ENCODE measurements at places on chromosomes 5 and 9.

- no peak for DNase-seq
Observed at GRCh38 chr5:64666078-64666477, 24.2 kb upstream of the SHISAL2B start.

- DNase-seq = no peak
Observed at GRCh38 chr5:11324521-11325289, 563.7 kb upstream of the DAP start.

GRCh38 chr9:38015266-38015665 is 53.8 kb downstream of the SHB start:
- DNase-seq = no peak

DNA sequence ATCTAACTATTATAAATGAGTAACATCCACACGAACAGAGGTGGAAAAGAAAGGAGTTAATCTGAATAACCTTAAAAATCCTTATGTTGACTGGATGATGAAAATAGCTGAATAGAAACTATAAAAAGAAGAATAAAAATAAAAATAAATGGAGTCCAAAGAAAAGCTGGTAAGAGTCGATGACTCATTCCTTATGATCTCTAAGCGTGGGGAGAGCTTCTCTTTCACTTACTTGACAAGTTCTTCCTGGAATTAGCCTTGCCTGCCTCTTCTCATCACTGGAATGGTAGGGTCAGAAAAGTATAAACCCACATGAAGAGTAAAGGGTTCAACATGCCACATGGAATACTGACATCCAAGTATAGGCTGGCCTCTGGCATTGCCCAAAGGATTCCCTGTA is 477.0 kb upstream of the RGMB start:
- no peak for DNase-seq

DNA sequence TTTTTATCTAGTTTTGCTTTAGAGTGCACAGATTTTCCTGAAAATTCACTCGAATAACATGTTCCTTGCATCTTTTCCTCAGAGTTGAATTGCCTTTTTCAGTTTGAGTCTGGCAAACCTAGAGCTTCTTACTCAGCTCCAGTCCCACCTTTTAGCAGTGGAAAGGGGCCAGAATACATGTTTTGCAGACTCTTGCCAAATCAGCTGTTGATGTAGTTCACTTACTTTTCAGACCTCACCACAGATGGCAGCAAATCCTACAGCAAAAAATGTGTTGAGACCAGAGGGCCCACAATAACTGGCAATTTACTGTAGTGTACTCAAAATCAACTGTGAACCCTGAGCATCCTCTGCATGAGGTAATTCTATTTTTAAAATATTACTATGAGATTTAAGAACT is 545.2 kb upstream of the ACO1 start:
- no peak for DNase-seq

DNA sequence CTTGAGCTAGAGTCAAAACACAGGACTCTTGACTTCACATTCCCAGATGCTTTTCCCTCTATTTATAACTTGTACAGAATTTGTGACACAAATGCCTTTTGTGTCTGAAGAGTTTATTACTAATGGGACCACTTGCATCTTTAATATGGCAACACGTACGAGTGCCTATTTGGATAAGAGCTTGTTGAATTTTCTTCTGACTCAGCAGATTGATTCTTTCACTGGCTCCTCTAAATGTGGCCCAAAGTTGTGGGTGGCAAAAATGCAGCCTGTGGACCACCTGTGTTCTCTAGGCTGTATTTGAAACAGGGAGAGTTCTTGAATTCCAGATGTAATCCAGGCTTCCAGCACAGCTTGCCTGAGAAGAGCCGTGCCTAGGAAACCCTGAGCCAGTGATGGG is 34.1 kb upstream of the ERCC6L2 start:
- DNase-seq = no peak

DNA sequence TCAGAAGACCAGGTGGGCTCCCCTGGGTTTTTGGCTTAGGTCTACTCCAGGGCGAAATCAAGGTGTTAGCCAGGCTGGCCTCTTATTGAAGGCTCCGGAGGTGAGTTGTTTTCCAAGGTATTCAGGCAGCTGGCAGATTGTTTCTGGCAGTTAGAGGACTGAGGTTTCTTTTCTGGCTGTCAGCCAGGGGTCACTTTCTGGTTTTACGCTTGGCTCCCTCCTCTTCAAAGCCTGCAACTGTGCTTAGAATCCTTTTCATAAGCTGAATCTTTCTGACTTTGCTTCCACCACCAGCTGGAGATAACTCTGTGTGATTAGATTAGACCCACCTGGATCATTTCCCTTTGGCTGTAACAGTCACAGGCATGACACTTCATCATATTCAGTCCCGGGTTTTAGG is 24.6 kb downstream of the RFK start:
- DNase-seq = peak; percentile 90

DNA sequence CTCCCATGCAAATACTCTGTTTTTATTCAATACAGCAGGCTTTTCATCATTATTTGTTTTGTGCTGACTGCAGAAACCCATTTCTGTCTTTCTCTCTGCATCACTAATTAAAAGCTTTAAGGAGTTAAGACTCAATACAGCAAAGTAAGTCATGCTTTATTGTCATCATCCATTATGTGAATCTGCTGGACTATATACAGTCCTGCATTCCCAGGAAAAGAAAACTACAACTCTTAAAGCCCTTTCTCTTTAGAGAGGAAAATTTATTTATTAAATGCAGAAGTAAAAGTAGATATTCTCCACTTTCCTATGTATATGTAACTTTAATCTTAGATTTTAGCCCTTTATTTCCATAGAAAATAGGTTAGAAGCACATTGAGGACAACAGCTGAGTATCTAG is 706.6 kb upstream of the RGMB start:
- no peak for DNase-seq

- no peak for DNase-seq
Observed at GRCh38 chr9:76655121-76655541, 109.1 kb upstream of the PCA3 start.

GRCh38 chr5:171520300-171521174 is 101.1 kb downstream of the FGF18 start:
- DNase-seq = no peak

DNA sequence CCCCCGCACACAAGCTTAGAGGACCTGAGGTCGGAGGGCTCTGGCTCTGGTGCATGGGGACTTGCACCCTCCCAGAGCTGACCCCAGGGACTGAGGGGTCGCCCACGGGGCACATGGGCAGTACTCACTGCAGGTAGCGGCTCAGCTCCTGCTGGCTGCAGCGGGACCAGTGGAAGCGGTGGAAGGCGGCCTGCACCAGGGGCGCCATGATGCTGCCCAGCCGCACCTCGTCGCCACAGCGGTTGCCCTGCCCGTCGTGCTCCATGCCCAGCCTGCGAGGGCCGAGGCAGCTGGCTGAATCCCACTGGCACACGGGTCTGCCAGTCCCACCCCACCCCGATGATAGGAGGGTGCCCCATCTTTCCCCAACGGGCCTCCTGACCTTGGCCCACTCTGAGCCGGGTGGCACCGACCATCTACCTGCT is 93.8 kb downstream of the ZNF354C start:
- no peak for DNase-seq

DNA sequence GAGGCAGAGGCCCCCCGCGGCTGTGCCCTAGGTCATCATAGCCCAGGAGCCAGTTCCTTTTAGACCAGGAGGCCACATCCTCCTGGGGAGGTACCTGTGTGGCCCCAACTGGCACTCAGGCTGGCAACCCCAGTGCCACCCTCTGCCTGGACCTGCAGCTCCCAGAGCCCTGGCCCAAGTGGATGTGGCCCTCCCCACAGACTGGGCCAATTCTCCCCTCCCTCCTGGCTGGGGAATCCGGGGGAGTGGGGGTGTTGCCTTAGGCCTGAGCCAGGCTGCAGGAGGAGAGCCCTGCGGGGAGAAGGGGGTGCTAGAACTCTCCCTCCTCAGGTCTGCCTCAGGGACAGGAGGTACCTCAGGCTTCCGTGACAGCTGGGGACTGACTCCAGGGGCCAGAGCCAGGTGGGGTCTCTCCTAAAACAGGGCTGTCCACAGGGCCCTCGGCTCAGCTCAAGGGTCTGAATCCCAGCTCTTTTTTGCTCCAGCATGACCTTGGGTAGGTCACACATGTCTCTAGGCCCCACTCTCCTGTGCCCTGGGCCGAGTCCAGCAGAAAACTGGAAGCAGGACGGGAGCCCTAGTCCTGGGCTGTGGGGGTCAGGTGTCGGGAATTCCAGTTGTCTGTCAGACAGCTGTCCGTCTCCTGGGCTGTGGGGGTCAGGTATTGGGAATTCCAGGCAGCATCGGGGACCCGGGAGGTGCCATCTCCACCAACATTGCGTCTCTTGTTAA is 9.6 kb downstream of the DNLZ start:
- no peak for DNase-seq

DNA sequence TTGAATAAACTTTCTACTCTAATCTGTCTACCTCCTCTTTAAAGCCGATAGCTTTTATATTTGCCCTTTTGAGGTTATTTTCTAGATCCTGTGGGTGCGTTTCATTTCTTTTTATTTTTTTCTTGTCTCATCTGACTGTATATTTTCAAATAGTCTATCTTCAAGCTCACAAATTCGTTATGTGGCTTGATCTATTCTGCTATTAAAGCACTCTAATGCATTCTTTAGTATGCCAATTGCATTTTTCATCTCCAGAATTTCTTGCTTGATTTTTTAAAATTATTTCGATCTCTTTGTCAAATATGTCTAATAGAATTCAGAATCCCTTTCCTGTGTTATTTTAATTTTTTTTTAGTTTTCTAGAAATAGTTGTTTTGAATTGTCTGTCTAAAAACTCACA is 172.4 kb downstream of the CYLC2 start:
- no peak for DNase-seq

DNA sequence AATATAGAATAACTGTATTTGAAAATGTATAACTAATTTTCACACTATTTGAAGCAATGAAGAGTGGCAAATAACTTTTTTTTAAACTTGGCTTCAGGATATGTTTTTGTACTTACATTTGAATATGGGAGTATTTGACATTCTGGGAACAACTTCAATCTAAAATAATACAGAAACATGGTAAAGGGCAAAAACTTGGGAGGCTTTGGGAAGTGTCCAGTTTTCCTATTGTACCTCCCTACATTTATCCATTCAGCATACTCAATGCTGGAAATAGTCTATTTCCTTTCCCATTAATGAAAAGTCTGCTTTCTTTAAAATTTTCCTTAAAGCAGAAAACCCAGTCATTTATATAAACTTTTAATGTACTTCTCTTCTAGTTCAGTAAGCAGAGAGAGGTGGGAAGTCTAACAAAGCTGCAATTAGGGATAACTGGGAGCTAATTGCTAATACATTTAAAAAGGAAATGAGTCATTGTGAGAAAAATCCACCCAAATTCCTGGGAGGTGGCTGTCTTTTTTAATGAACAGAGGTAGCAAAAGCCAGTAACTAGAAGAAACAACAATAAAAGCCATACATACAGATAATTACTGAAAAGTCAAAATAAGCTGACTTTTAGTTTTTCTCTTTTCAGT is 128.8 kb downstream of the FBN2 start:
- DNase-seq = no peak

- no peak for DNase-seq
Observed at GRCh38 chr5:22968386-22968785, 115.2 kb upstream of the CDH12 start.

- DNase-seq = peak; percentile 27
Observed at GRCh38 chr9:127796225-127796813, 6.4 kb upstream of the FPGS start.

DNA sequence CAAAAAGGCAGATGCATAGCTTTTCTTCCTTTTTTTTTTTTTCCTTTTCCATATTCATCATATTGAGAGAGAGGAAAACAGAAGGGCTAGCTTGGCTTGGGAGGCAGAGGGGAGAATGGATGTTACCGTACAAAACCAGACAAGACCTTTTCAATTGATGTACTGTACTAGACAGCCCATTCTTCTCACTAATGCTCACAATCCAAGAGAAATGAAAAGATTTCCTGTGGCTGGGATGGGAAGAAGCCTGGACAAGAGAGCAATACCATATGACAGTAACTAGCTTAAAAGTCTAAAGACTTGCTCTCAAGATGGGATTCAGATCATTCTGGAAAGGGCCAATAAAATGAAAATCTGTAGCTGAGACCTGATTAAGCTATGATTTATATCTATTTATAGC is 3.4 kb downstream of the CEMIP2 start:
- DNase-seq = no peak

GRCh38 chr5:176342766-176343458 is 18.7 kb downstream of the KIAA1191 start:
- DNase-seq = no peak

DNA sequence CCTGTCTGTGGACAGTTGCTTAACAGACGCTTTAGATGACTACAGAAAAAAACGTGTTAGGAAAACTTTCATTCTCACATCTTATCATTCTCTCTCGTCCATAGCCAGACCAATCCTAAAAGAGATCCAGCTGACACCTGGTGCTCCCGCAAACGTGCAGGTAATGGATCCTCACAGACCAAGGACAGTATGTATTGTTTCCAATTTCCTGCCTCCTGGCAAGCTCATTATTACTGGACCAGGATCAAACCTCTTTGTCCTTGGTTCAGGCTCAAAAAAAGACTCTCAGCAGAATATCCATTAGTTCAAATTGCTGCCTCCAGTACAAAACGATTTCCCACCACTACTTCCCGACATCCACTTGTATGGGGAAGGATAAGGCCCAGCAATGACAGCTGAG is 62.4 kb downstream of the SERINC5 start:
- peak; percentile 85 for DNase-seq

- DNase-seq = no peak
Observed at GRCh38 chr5:150394912-150395687, 17.6 kb downstream of the CD74 start.

DNA sequence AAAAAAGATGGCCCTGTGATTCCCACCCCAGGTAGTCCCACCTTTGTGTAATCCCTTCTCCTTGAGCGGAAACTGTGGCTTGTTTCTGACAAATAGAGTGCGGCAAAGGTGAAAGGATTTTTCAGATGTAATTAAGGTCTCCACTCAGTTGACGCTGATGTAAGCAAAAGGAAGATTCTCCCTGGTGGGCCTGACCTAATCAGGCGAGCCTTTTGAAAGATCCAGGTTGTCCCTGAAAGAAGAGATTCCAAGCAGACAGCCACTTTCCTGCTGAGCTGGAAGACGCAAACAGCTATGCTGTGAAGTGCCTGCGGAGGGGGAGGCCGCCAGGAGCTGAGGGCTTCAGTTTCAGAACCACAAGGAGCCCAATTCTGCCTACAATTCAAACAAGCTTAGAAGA is 24.1 kb downstream of the PTGES start:
- DNase-seq = no peak

DNA sequence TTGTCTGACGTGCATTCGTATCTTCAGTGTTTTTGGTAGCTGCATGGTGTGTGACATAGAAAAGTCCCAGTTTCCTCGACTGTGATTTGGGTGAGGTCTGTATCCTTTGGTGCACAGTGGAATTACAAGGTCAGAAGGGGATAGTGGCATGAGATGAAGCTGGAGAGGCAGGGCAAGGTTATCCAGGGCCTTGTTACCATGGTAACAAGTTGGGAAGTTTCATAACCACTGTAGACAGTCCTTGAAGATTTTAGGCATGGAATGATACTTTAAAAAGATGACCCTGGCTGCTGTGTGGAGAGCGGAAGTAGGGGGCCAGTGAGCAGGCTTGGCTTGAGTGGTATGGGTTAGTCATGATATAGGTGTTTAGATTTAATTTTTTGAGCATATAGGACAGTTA is 11.9 kb downstream of the EHMT1 start:
- DNase-seq = no peak

- DNase-seq = no peak
Observed at GRCh38 chr9:131503626-131504465, 1.1 kb downstream of the POMT1 start.

GRCh38 chr5:78537821-78538220 is 110.8 kb downstream of the LHFPL2 start:
- peak; percentile 1 for DNase-seq

Data from NCI-H1092 (cell line).